NCI-H2029 (cell line): ENCODE measurements at places on chromosomes 6 and 20.

DNA sequence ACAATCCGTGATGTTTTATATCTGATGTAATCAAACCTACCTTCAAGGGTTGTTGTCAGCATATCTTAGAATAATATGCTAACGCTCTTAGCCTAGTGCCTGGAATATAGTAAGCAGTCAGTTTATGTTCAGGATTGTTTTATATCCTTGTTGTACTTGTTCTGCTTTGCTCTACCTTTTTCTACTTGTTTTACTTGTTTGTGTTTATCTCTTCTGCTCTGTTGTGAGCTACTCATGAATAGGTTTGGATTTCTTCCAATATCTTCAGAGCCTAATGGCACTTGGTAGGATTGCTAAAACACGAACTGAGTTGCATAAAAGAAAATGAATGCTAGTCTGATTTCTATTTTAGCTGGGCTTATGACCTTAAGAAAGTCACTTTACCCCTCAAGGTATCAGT, 40.1 kb downstream of the DNAH8 start:
- no peak for DNase-seq

GRCh38 chr6:110034667-110035036, 56.5 kb downstream of the GPR6 start:
- DNase-seq = no peak

GRCh38 chr20:37567671-37568588, 40.3 kb upstream of the BLCAP start:
- DNase-seq = peak; percentile 12

- no peak for DNase-seq
Observed at GRCh38 chr6:3844097-3844463, 5.1 kb upstream of the FAM50B start.

DNA sequence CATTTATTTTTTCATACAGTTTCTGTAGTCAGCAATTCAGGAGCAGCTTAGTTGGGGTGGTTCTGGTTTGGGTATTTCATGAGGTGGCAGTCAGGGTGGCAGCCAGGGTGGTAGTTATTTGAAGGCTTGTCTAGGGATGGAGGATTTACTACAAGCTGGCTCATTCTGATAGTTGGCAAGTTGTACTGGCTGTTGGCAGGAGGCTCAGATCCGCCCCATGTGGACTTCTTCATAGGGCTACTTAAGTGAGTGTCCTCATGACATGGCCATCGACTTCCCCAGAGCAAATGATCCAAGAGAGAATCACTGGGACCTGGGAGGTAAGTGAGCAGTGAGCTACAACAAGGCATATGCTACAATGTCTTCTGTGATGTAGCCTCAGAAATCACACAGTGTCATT, 22.4 kb upstream of the CDKAL1 start:
- no peak for DNase-seq

- no peak for DNase-seq
Observed at GRCh38 chr6:3754776-3755175, 3.3 kb upstream of the PXDC1 start.

DNA sequence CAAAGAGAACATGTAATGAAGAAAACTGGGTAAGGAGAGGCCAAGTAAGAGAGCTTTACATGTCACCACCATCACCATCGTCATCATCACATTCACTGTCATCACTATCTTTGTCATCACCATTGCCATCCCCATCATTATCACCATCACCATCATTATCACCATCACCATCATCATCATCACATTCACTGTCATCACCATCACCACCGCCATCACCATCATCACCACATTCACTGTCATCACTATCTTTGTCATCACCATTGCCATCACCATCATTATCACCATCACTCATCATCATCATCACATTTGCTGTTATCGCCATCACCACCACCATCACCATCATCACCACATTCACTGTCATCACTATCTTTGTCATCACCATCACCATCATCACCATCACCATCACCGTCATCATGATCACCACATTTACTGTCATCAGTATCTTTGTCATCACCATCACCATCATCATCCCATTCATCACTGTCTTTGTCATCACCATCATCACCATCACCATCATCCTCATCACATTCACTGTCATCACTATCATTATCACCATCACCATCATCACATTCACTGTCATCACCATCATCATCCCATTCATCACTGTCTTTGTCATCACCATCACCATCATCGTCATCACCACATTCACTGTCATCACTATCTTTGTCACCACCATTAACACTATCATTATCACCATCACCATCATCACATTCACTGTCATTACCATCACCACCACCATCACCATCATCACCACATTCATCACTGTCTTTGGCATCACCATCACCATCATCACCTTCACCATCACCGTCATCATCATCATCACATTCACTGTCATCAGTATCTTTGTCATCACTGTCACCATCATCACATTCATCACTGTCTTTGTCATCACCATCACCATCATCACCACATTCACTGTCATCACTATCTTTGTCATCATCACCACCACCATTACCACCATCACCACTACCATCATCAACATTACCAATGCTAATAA, 172.3 kb downstream of the ERMARD start:
- no peak for DNase-seq

DNA sequence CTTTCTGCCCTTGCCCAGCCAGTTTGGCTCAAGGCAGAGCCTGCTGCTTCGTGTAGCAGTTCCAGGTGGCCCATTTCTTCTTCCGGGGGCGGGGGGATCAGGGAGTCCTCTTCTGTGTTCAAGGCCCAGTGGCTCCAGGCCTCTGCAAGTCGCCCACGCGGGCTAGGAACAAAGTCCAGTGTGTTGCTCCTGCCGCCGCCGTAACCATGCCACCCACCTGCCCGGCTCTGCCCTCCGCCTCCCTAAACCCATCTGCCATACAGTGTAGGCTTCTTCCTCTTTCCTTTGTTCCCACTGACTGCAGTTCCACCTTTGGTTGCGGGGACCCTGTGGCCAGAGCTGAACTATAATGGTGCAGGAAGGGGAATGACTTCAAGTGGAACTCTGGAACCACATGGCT, 43.9 kb upstream of the SRF start:
- no peak for DNase-seq

GRCh38 chr6:26252077-26252472, 112.9 kb upstream of the BTN3A2 start:
- DNase-seq = no peak

DNA sequence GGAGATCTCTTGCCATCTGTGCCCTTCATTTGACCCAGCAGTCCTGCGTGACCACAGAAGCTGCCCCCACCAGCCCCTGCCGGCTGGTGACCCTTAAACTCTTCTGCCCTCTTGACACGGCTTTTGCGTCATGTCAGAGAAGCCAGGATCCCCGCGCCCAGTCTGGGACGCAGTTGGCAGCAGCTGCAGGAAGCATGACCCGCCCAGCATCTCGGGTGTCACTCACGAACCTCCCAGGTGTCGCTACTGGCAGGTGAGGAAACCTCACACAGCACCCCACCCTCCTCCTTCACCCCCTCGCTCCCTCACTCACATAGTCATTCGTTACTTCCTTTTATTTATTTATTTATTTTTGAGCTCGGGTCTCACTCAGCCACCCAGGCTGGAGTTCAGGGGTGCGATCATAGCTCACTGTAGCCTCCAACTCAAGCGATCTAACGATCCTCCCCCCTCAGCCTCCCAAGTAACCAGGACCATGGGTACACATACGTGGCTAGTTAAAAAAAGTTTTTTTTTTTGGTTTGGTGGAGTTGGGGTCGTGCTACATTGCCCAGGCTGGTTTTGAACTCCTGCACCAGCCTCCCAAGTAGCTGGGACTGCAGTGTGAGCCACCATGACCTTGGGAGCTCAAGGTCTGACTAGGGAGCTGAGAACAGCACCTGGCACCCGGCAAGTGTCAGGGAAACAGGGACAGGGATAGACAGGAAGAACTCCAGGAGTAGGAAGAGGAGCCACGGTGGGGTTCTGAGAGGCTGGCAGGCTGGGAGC, 14.1 kb upstream of the SPDEF start:
- DNase-seq = peak; percentile 89

DNA sequence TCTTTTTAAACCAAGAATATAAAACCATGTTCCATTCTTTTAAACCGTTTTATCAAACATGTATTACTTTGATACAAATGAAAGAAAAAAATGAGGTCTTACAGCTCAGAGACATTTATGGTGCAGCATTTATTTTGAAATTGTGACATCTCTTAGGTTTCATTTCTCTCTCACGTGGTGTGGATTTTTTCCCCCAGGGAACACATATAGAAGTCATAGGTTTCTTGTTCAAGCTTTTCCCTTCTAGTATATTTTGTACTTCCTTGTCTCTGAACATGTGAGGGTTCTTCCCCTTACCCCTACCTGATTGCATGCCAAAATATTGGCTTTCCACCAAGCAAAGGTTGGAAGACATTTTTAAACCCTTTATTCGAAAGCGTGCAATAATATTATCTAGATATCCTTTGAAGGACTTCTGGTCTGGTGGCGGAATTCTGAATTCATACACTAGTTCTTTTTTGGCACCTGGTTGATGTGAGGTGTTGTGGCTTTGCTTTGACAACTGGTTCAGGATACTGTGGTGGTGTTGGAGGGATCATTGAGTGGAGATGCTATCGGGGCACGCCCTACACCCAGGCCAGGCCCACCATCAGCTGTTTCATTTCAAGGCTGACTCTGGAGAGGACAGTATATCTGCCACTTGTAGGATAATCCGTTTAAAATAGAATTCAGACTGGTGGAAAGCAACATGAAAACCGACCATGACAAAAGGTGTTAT, 5.6 kb upstream of the FAM50B start:
- no peak for DNase-seq

GRCh38 chr6:156406099-156406498, 371.1 kb upstream of the ARID1B start:
- no peak for DNase-seq

GRCh38 chr20:20371083-20371482, 3.2 kb downstream of the INSM1 start:
- no peak for DNase-seq

DNA sequence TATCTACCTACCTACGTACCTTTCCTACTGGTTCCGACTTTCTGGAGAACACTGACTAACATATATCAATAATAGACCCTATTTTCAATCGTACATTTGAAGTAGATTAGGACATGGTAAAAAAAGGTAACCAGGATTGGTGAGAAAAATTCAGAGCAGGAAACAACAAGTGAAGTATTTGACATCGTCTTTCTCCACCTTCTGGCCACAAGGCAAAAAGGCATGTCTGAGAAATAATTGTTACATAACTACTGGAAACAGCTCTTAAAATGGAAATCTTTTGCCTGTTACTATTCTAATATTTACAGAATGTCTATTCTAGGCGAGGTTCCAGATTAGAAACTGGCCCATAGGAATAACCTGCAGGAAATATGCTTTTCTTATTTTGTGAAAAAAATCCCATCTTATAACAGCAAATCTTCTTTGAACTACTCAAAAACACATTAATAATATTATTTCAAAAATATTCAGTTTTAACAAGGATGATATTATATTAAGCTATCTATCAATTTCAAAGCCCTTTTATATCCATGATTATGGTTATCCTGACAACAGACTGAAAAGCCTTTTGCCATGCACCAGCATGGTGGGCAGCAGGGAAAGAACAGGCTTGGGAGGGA, 80.8 kb downstream of the RCAN2 start:
- no peak for DNase-seq

- no peak for DNase-seq
Observed at GRCh38 chr6:129280749-129281148, 397.8 kb downstream of the LAMA2 start.

- no peak for DNase-seq
Observed at GRCh38 chr20:4130404-4131189, 115.2 kb upstream of the RNF24 start.

GRCh38 chr6:125930765-125931418, 25.7 kb upstream of the HINT3 start:
- DNase-seq = no peak

DNA sequence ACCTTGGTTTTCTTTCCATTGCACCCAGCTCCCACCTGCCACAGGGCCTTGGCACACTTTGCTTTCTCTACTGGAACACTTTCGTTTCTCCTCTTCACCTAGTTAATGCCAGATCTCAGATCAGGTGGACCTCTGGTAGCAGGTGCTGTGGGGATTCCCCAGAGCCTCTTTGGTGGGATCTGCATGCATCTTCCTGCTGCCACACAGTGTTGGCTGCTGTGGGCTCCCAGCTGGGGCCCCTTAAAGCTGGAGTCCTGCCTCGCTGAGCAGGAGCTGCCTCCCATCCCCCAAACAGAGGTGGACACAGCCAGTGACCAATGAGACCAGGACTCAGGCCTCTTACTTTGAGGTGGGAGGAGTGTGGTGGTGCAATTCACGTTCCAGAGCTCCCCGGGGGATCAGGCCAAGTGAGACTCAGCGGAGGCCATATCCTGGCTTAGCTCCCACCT, 28.4 kb downstream of the CEBPB start:
- no peak for DNase-seq

GRCh38 chr6:15500078-15500740, 162.6 kb downstream of the DTNBP1 start:
- DNase-seq = no peak

DNA sequence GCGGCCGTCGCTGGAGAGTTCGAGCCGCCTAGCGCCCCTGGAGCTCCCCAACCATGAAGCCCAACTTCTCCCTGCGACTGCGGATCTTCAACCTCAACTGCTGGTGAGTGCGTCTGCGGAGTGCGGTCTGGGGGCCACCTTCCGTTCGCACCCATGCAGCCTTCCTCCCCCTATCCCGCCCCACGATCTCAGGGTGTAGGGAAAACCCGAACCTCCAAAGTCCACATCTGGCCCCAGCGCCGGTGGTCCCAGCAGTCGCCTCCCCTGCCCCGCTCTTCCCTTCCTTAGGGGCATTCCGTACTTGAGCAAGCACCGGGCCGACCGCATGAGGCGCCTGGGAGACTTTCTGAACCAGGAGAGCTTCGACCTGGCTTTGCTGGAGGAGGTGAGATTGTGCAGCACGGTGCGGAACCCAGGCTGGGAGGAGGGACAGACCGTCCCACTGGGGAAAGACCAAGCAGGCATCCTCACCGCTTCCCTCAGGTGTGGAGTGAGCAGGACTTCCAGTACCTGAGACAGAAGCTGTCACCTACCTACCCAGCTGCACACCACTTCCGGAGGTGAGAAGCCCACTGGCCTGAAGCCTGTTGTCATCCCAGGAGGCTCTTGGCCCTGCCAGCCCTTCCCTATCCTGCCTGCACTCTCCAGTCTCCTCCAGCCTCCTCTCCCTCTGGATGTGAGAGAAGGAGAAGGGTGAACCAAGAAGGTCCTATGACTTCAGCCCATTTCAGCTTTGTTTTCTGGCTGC, 719 bp downstream of the SMPD2 start:
- DNase-seq = peak; percentile 45

GRCh38 chr6:27019651-27020552, 227.6 kb upstream of the PRSS16 start:
- peak; percentile 91 for DNase-seq
